KBM-7 (cell line): ENCODE measurements at places on chromosomes 16 and 17.

DNA sequence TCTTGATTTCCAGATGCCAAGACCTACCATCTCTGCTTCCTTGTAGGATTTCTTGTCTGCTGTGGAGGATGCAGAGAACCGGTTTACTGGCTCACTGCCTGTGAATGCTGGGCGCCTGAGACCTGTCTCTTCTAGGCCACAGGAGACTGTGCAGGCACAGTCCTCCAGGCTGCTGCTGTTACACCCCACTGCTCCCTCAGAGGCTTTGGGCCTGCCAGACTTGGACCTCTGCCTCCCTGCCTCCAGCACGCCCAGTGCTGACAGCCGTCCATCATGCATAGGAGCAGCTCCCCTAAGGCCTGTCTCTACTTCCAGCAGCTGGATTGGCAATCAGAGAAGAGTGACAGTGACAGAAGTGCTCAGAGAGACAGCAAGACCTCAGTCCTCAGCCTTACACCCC lies 6.1 kb downstream of the HROB start:
- no peak for DNase-seq

DNA sequence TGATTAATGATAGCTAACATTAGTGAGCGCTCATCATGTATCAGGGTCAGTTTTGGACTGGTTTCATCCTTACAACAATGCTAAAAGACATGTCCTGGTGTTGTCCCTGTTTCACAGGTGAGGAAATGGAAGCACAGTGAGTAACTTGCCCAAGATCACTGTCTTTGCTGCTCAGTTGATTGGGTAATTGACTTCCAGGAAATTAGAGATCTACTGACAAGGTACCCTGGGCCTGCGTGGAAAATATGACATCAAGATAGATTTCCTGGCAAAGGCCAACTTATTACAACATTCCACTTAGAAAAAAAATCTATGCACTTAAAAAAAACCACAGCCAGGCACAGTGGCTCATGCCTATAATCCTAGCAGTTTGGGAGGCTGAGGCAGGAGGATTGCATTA lies 96.3 kb downstream of the CYLD start:
- peak; percentile 12 for DNase-seq

DNA sequence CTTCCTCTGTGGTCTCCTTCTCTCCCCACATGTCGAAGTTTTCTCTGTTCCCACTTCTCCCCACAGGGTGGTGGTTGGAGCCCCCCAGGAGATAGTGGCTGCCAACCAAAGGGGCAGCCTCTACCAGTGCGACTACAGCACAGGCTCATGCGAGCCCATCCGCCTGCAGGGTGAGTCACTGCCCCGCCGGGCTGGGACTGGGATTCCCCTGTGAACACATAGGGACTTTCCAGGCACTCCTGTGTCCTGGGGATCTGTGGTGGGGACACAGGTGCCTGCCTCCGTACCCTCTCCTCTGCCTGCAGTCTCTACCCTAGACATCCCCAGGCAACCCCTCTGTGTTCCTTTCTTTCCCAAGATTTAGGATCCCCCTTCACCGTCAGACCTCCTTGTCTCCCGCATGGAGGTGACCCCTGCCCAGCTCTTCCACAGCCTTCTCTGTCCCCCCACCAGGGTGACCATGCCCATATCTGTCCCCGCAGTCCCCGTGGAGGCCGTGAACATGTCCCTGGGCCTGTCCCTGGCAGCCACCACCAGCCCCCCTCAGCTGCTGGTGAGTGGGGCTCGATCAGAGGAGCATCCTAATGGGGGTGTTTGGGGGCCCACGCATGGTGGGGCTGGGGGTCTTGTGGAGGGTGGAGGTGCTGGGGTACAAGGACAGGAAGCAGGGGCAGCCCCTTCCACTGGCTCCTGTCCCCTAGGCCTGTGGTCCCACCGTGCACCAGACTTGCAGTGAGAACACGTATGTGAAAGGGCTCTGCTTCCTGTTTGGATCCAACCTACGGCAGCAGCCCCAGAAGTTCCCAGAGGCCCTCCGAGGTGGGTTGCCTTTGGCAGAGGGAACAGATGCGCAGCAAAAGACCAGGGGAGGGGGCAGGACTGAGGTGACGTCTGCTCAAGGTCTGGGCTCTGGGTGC lies 5.8 kb downstream of the ITGAM start:
- DNase-seq, result peak; percentile 25

DNA sequence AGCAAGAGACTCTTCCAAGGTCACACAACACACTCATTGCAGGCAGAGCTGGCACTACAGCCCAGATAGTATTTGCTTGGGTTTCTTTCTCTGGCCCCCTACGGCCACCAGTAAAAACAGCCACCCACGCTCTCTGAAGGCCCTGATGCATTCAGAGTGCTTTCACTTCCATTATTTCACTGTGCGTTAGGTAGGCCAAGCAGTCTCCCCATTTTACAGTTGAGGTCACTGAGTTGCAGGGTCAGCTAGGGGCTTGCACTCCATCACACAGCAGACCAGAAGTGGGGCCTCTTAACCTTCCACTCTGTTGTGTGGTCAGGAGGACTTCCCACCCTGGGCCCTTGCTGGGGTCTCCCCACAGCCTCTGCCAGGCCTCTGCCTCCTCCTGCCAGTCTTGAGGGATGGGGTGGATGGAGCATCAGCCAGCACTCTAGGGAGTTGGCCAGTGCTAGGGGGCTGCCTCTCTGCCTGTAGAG lies 2.5 kb downstream of the TBX21 start:
- no peak for DNase-seq

GRCh38 chr17:57285701-57286100 lies 29.4 kb downstream of the MSI2 start:
- no peak for DNase-seq

- DNase-seq, result no peak
Measured at GRCh38 chr17:2440930-2441329, 40.1 kb upstream of the MNT start.

- DNase-seq, result peak; percentile 9
Measured at GRCh38 chr16:79213214-79213613, 387.3 kb downstream of the MAF start.

DNA sequence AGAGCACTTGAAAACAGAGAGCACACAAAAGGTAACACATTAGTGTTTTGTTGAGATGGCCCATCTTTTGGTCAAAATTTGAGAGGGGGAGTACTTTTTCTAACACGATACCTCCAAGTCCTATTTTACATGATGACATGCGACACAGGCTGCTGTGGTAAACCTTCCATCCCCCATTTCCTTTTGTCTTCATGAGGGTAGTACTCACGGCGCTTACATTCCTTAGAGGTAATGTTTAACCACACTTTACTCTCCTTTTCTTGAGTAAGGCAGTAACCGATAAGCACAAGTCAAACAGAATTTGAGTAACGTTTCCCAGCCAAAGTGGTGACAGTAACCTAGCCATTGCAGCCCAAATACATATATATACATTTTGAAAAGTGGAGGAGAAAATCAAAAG lies 35.8 kb upstream of the PITPNM3 start:
- no peak for DNase-seq

GRCh38 chr17:9072696-9073339 lies 51.5 kb downstream of the NTN1 start:
- no peak for DNase-seq

GRCh38 chr16:71762186-71762585 lies 37.7 kb upstream of the PHLPP2 start:
- DNase-seq, result no peak

- no peak for DNase-seq
Measured at GRCh38 chr16:53695070-53695469, 8.6 kb downstream of the RPGRIP1L start.

- peak; percentile 86 for DNase-seq
Measured at GRCh38 chr17:42193969-42194899, at the start of gene GHDC. Gene GHDC, minus strand, starts transcription at chr17:42194494. Its CDS starts 913 bp downstream, at chr17:42193581.

DNA sequence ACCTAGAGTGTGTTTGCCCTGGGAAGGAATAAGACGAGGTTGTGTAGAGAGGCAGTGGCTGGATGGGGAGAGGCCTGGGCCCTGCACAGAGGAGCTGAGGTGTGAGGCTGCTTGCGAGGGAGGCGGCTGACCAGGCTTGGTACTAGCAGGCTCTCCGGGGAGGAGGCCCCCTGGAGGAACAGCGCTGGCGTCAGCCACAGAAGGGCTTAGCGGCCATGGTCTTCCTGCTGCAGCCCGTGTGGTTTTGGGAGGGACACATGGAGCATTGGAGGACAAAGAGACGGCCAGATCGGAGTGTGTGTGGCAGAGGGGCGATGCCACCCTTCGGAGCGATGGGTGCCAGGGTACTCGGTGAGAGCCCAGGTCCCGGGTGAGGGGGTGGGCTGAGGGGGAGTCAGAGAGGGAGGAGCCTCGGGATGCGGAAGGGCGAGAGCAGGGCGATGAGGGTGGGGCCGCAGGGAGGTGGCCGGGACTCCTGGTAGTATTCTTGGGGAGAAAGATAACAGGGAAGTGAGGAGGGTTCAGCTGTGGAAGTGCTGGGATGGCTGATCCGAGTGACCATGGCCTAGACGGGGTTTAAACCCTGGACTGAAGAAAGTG lies 8.3 kb downstream of the BANP start:
- DNase-seq, result peak; percentile 45

- no peak for DNase-seq
Measured at GRCh38 chr17:17872547-17873345, 36.0 kb upstream of the SREBF1 start.
